Right ventricle myocardium inferior (tissue), 1 donor: ENCODE measurements at places on chromosomes 12 and 14. TPM values are rescaled to one million over a fixed set of nuclear protein-coding genes. Genes with fewer than 3 reads are reported as not detected.

The ACAD10 gene
- 27.8 TPM for total RNA-seq

The KRT71 gene
- total RNA-seq: not detected

DNA sequence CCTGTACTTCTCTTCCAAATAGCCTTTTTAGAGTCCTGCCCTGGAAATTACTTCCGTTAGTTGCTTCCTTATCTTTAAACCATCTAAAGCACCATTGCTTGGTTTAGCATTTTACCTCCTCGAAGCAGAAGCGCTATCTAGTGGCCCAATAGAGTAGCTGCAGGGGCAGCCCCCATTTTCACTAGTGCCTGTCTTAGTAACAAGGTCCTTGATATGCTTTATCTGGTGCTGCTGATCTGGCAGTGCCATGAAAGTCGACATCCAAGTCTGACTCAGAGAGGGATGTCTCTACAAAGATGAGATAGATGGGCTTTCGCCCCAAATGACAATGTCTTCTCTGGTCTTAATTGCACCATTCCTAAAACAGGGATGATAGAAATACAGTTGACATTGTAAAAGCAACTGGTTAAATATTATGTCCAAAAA lies 25.0 kb upstream of the CIT start:
- DNase-seq: no peak

GRCh38 chr14:26204366-26204727 lies 393.5 kb downstream of the NOVA1 start:
- DNase-seq: no peak

The BTBD7 gene
- total RNA-seq: 22.5 TPM

The ADGRD1 gene
- total RNA-seq: 89.1 TPM

The SRRM4 gene
- 0.43 TPM for total RNA-seq

DNA sequence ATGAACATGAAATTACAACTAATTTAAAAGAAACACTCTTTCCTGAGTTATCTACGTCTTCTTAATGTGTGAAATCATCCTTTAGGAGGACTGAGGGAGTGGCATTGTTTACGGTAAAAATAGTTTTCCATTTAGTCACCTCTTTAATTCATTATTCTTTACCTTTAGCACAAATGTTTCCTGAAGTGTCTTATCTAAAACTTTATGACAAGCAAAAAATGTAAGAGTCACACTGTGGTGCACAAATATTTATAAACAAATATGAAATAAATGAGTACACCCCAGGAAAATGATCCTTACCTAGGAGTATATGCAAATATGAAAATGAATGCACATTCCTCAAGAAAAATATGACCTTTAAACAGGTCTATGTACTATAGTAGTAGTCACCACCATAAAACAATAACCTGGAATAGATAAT lies 104.6 kb downstream of the PTPRR start:
- no peak for DNase-seq

The ACOT6 gene
- total RNA-seq: not detected

DNA sequence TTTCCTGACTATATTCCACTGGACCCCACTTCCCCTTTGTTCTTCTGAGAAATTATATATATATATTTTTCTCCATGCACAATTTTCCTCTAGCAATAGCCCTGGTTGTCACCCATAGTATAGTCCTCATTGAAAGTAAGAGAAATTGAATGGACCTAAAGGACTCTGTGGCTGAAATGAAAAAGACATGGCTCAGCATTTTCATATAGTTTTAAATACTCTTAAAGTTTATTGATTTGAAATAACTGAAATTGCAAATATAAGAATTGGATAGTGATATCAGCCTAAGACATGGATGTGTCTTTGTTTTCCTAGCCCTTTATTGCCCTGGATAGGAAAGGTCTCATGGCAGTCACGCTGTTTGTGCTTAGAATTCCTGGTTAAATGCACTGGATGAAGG lies 113.8 kb downstream of the ANO6 start:
- DNase-seq: no peak

GRCh38 chr12:40733871-40734270 lies 41.6 kb downstream of the CNTN1 start:
- no peak for DNase-seq

The GZMB gene
- 1.8 TPM for total RNA-seq

The ARHGAP9 gene
- 6.4 TPM for total RNA-seq

DNA sequence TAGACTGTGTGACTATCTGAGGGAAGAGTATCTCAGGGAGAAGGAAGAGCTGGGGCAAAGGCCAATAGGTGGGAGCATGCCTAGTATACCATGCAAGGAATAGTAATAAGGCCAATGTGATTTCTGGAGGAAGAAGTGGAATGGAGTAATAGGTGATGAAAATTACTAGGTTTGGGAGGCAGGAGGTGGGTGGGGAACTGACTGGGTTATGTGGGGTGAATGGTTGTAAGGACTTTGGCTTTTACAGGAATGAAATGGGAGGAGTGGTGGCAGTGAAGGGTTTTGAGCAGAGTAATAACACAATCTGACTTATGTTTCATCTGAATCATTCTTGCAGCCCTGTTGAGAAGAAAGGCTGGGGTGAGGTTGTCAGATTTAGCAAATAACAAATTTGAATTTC lies 30.9 kb downstream of the NUBPL start:
- DNase-seq: no peak

The IKZF4 gene
- total RNA-seq: 9.5 TPM

DNA sequence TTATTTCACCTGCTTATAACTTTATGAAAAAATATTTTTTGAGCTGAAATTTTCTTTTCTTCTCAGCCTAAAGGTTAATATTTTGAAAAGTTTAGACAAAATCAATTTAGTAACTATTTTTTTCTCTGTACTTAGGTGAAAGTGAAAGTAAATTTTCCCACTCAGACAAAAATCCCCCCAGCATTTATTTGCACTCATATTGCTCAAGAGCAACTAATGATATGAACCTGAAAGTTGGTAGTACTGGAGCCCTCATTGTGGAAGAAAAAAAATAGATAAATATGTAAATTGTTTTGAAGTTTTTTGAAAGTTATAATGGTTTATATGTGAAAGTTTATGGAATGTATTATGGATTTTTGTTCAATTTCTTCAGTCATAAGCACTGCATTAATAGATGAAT lies 1005.9 kb upstream of the ATXN7L3B start:
- no peak for DNase-seq

- no peak for DNase-seq
These were observed 21.3 kb upstream of the RHOJ start for GRCh38 chr14:63182968-63183367.

The HOXC11 gene
- not detected for total RNA-seq

DNA sequence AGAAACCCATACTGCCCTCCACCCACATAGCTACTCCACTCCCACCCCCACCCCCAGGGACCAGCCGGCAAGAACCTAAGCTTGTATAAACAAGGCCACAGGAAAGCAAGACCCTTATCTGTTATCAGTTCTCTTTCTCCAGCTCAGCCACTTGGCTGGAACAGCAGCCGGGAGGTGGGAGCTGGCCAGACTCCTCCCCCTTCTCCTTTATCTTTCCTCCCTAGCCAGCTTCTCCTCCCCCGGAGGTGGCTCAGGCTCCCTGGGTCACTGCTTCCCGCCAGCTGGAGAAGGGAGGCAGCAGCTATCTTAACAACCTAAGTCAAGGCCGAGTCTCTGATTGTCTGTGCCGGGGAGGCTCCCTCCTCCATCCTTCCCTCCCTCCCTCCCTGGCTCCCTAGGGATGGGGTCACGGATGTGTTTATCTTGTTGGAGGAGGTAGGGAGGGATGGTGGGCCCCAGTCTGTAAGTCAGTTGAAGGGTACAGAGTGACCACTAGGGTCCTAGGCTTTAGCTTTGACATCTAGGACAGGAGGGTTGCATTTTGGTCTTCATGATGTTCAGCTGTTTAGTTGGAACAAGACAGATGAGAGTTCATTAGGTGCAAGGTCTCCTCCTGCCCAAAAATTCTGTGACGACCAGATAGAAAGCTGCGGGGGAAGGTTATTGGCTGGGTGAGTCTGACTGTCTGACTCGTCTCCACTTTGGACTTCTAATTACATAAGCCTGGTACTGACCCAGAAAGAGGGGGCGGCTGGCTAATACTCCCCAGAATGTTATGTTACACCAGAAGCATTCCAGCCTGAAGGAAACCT lies 29.7 kb downstream of the ZFP36L1 start:
- peak; percentile 86 for DNase-seq

- no peak for DNase-seq
These were observed 133.5 kb downstream of the BICD1 start for GRCh38 chr12:32240162-32240561.

GRCh38 chr12:86186449-86186848 lies 69.7 kb downstream of the MGAT4C start:
- no peak for DNase-seq

The AJUBA gene
- total RNA-seq: 13.1 TPM

- DNase-seq: peak; percentile 71
These were observed 596 bp downstream of the DLST start for GRCh38 chr14:74882103-74882920.

DNA sequence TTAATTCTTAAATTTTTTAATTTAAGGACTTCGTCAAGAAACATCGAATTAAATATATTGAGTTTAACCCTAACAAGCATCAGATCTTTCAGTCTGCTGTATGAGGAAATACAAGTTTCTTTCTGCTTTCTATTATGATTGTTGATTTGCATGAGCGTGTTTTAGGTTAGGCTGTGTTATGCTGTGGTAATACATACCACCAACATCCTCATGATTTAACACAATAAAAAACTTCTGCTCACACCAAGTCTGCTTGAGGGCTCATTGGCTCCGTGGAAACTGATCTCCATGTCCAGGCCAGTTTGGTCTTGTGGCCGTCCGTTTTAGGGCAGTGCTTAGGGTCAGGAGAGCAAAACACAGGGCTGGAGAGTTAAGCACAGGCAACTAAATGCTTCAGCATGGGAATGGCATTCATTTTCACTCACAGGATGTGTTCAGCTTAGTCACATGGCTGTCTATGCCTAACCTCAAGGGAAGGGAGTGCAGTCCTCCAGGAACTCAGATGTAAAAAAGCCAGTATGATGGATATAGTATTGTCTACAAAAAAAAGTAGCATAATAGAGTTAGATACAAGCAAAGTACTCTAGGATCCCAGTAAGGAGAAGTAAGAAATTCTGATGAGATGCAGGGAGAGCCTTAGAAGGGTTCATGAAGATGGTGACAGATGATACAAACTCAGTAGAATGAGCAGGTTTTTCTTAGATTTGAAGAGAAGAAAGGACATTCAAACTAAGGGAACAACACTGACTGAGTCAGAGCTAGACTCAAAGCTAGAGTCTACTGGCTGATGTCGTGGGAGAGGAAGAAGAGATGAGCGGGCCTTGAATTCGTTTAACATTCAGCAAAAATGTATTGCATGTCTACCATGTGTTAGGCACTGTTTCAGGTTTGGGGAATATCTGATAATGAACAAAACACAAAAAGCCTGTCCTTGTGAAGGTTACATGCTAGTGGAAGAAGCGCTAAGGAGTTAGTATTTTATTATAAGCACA lies 16.3 kb downstream of the MARK3 start:
- no peak for DNase-seq

DNA sequence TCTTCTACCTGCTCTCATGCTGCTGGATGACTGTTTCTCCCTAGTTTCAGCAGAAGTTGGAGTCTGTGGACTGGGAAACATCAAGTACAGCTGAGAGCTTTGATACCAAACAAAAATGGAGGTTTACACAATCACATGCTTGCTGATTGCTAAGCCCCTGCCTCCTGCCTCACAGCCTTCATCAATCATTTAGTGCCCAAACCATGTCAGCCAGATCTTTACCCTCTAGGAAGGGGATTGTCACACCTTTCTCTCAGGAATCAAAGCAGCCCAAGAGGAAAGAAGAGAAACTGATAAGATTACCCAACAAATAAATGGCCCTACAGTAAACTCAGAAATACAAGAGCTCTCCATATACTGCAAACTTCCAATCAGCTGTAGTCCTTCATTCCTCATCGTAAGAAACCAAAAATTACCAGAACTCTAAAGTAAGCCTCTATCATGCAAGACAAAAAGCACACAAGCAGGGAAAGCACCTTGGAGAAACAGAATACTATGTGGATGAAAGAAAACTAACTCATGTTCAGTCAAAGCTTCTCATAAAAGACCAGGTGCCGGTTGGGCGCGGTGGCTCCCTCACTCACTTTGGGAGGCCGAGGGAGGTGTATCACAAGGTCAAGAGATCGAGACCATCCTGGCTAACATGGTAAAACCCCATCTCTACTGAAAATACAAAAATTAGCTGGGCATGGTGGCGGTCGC lies 63.6 kb upstream of the RESF1 start:
- DNase-seq: no peak

The OR6C2 gene
- total RNA-seq: not detected

GRCh38 chr12:126926023-126926594 lies 1340.9 kb upstream of the TMEM132C start:
- DNase-seq: no peak

GRCh38 chr12:99108924-99109323 lies 463.8 kb downstream of the APAF1 start:
- no peak for DNase-seq

DNA sequence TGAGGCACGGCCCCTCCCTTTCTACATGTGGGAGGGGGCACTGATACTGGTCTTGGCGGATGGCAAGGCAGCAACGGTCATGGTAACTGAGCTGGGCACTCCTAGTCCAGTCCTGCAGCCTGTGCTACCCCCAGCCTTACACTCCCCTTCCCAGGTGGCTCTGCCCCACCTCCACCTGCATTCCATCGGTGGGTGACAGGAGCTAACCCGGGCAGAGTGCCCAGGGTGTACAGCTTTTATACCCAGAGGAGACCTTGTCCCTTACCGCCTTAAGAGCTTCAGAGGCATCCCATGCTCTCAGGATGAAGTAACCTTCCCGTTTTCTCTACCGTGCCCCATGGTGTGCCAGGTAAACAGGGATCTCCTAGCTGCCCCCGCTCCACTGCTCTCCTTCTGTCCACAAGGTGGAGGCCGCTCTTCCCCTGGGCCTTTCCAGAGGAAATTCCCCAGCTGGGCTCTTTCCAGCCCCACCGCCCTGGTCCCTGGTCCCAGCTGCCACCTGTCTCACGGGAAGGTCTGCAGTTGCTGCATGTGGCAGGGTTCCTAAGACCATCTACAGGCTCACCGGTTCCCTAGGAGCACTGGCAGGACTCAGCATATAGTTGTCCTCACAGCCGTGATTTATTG lies 20.5 kb downstream of the BRI3BP start:
- DNase-seq: no peak

GRCh38 chr12:128069359-128069997 lies 197.5 kb upstream of the TMEM132C start:
- DNase-seq: no peak

The COL2A1 gene
- not detected for total RNA-seq

- no peak for DNase-seq
These were observed 26.0 kb upstream of the TMTC2 start for GRCh38 chr12:82660541-82661325.

DNA sequence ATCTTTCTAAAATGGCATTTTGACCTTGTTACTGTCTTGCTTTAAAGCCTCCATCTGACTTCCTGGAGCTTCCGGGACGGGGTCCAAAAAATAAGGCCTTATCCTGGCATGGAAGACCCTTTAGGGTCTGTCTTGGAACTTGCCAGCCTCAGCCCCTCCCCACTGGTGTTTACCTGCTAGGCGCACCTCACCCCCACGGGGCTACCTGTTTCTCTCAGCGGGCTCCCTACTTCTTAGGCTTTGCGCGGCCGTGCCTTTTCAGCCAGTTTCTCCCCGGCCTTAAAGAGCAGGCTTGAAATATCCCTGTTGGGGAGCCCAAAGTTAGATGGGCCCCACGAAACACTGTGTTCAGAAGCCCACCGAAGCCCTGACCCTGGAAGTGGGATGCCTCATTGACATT lies 5.1 kb downstream of the RTL1 start:
- DNase-seq: no peak

GRCh38 chr12:5588591-5588990 lies 156.7 kb downstream of the NTF3 start:
- DNase-seq: no peak

- DNase-seq: no peak
These were observed at the start of gene PTPRR for GRCh38 chr12:70920251-70920851. PTPRR (minus strand) TSS chr12:70920738; CDS start chr12:70920390, 348 bp downstream.

The INHBC gene
- total RNA-seq: not detected
